ENCODE measurements at places on chromosomes 5 and 9. TPM values are rescaled to one million over a fixed set of nuclear protein-coding genes. Genes with fewer than 3 reads are reported as not detected.

PCDHA7 gene
- total RNA-seq, result 0.57 TPM

BARHL1 gene
- total RNA-seq, result not detected

IGIP gene
- 26.5 TPM for total RNA-seq

F2RL1 gene
- total RNA-seq, result 1.9 TPM

LRRC14B gene
- not detected for total RNA-seq

CARD6 gene
- 10.4 TPM for total RNA-seq

SPAG8 gene
- 3.0 TPM for total RNA-seq

CFAP90 gene
- 0.39 TPM for total RNA-seq

LRRC70 gene
- 9.6 TPM for total RNA-seq

GRCh38 chr5:167509076-167509475, 782.4 kb upstream of the WWC1 start:
- no peak for DNase-seq

DNA sequence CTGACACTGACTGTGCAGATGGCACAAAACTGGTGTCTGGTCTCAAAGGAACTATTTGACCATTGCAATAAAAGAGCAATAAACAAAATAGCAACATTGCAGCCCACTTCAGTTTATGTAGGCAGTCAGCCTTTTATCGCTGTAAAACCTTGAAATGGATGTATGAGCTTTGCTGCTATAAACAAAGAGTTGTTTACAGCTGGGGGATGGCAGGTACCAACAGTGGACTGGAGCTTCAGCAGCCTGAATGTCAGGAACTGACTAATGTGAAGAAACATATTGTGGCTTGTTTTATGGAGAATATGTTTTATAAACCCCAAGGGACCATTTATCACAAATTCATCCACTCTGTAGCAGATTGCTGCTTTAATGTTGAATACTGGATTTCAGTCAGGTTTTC, 78.0 kb downstream of the PTPRD start:
- no peak for DNase-seq

- DNase-seq, result peak; percentile 53
Measured at GRCh38 chr9:119167267-119167666, 202.0 kb downstream of the BRINP1 start.

DNA sequence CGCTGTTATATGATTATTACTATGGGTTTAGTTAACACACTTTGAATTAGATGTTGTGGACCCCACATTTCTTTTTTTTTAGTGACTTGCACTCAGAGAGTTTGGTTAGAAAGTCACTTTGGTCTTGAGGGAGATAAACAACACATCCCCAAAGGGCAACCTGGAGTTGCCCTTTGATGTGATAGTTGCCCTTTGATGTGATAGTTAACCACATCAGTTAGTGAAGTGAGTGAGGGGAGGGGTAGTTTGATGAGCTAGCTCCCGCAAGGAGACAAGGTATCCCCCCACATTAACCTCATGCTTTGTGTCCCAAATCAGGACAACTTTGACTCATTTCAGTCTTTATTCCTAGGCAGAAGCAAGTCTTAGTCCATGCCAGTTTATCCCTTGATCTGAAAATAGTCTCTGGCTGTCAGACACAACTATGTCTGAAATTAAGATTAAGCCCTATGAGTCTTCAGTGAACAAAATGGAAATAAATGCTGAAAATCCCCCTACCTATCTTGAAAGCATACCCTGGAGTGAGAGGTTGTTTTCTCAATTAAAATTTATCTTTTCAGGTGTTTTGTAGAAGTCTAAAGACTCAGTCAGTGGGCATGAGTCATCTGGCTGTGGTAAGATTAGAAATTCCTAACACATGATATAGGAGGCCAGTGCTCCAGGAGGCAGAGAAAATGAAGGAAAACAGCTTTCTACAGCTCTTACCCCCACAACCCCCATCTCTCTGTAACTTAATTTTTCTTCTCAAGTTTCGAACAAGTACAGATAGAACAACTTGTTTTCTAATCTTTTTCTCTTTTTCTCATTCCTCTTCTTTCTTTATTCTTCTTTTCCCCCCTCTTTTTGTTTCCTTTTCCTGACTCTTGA, 208.9 kb upstream of the DMRTA1 start:
- no peak for DNase-seq

GRCh38 chr9:2055203-2055658, 40.1 kb downstream of the SMARCA2 start:
- no peak for DNase-seq

GRCh38 chr9:36053971-36054370, 17.3 kb downstream of the RECK start:
- DNase-seq, result no peak

- DNase-seq, result no peak
Measured at GRCh38 chr9:98306384-98307145, 51.1 kb upstream of the TBC1D2 start.

- no peak for DNase-seq
Measured at GRCh38 chr5:72281764-72282499, 38.1 kb downstream of the MRPS27 start.

- DNase-seq, result no peak
Measured at GRCh38 chr5:4205398-4205797, 609.8 kb downstream of the IRX1 start.

- DNase-seq, result no peak
Measured at GRCh38 chr5:134018986-134019316, 14.2 kb upstream of the VDAC1 start.

GRCh38 chr5:36252722-36253365, 11.1 kb upstream of the NADK2 start:
- DNase-seq, result no peak

- DNase-seq, result no peak
Measured at GRCh38 chr9:125513668-125514413, 193.2 kb downstream of the MAPKAP1 start.

DNA sequence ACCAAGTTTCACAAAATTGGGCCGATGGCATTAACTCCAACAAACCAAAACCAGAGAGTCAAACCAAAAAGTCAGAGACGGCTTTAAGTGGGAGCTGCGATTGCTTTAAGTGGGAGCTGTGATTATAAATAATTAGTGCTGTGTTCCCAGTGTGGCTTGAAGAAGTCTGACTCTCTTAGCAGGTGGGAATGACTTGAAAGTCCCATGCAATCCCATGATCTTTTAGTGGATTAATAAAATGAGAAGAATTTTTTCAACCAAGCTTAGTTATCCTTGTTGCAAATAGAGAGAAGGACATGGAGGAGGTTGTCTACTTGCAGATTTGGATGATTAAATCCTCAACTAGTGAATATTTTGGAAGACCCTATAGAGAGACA, 68.5 kb downstream of the MYO10 start:
- DNase-seq, result no peak

DNA sequence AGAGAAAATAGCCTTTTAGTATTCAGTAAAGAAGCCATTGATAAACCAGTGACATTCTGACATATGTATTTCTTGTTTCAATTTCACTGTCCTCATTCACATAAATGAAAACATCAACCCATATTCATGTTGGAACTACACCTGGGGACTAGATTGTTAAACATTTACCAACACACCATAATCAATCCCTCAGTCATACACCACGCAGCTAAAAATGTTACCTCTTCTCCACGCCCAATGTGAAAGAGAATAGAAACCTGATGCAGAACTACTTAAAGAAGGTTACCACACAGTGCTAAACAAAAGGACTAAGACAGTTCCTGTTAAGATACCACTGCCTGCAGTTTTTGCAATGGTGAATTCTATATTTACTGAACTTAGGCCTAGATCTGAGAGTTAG, 518.9 kb downstream of the PRELID2 start:
- DNase-seq, result no peak

DNA sequence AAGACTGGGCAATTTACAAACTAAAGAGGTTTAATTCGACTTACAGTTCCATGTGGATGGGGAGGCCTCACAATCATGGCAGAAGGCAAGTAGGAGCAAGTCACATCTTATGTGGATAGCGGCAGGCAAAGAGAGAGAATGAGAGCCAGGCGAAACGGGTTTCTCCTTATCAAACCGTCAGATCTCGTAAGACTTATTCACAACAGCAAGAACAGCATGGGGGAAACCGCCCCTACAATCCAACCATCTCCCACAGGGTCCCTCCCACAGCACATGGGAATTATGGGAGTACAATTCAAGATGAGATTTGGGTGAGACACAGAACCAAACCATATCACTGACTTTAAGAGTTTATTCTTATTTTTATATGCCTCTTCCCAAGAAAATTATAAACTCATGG, 60.3 kb downstream of the RFK start:
- no peak for DNase-seq

- no peak for DNase-seq
Measured at GRCh38 chr5:114857941-114858551, 311.7 kb downstream of the TRIM36 start.

DNA sequence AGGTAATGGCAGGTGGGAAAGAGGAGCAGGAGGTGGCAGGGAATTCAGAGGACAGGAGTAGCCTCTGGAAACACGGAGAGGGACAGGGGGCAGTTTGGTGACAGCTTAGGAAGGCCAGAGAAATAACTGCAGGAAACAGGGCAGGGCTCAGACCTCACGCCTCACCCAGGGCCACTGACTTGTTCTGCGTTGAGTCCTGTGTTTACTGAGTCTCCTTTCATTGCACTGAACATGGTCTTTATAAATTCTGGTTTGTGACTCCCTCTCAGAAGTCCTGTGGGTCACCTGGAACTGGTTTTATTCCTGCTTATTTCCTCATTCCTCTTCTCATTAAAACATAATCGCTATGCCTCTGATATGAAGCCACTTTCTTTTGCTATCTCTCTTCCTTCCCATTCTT, 55.2 kb upstream of the ZNF622 start:
- DNase-seq, result no peak

DNA sequence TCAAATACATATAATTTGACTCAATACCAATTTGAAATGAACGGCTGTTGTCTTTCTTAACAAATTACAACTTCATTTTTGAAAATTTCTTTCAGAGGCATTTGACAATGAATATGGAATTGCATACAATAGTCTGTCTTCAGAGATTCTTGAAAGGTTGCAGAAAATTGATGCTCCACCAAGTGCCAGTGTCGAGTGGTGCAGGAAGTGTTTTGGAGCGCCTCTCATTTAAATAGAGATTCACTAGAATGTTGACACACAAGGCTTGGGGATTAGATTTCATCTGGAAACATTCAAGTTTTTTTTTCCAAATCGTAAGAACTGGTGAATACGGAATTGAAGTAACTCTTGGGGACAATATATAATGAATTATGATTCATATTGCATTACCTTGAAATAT, 8.1 kb downstream of the RPS6 start:
- DNase-seq, result no peak

DNA sequence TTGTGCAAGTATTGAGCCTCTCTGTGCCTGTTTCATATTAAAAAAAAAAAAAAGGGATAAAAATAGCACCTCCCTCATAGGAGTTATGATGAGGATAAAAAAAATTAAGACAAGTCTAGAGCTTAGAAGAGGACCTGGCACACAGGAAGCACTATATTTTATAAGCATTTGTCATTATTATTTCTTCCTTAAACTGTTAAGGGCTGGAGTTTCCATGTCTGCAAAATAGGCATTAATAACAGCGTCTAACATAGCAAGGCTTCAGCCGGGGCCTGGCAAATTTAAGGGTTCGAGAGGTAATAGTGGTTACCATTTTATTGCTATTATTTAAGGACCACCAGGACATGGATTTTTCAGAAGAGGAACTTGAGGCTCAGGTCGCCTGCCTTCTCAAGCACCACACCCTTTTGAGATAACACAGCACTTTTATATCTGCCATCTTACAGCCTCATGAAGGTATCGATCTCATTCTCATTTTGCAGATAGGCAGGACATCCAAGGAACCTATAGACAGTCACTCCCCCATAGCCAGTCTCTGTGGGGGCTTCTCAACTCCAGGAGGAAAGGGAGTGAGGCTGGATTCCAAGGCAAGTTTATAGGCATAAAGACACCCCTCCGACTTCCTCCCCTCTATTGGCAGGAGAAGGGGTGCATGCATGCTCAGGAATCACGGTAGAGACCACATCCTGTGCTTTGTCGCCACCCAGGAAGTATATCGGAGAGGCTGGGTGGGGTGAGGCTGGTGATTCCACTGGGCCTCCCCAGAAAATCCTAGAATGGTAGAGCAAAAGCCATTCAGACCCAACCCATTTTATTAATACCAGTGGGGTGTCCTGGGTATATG, 2.4 kb downstream of the ANXA6 start:
- no peak for DNase-seq

DNA sequence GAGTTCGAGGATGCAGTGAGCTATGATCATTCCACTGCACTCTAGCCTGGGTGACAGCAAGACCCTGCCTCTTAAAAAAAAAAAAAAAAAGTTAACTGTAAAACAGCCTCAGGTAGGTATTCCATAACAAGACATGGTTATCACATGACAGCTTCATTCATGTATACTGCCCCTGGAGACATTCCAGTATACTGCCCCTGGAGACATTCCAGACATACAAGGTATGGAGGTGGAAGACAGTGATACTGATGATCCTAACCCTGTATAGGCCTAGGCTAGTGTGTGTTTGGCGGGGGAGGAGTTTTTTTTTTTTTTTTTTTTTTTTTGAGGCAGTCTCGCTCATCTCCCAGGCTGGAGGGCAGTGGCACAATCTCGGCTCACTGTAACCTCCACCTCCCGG, 105.5 kb downstream of the RICTOR start:
- no peak for DNase-seq

DNA sequence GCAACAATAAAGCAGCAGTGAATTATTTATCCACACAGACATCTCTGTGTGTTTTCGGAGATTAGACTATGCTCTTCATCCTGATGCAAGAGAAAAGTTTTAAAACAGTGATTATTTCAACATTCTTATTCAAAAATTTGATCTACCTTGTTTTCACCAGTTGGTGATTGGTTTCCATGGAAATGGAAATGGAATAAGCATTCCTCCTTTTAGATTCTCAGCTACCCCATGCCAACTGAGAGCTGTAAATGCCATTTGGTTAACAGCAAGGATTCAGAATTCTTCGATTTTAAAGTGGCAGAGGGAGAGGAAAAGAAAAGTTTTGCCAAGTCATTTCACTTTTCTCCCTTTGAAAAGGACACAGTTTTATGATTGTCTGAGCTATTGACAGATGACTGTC, 154.7 kb downstream of the PCSK5 start:
- no peak for DNase-seq

- DNase-seq, result no peak
Measured at GRCh38 chr5:53035868-53036381, 46.8 kb downstream of the ITGA2 start.

DNA sequence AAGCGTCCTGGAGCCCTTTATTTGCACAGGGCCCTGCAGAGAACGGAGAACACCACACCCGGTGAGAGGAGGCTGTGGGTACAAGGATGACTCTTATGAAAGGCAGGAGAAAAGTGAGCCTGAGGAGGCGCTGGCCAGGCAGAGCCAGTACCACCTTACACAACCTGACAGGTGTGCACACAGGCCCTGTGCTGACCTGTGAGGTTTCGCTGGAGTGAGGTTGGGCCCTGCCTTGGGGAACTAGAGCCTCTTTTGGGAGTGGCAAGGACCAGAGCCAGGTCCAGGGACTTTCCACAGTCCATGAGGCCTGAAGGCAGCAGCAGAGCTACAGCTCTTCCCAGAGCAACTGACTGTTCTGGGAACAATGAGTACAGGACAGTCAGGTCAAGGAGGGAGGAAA, 3.1 kb downstream of the SRD5A1 start:
- no peak for DNase-seq

GRCh38 chr5:30050056-30050815, 1143.2 kb upstream of the CDH6 start:
- DNase-seq, result no peak

Measured in aorta (tissue), 5 donors.